ENCODE measurements at places on chromosomes 3 and 15. TPM values are rescaled to one million over a fixed set of nuclear protein-coding genes. Genes with fewer than 3 reads are reported as not detected.

The RBP2 gene
- total RNA-seq: not detected

The IDH2 gene
- total RNA-seq: 102 TPM

The MCF2L2 gene
- total RNA-seq: 0.12 TPM

The SLC30A4 gene
- total RNA-seq: 5.0 TPM

The CRABP1 gene
- total RNA-seq: not detected

The ERICH6 gene
- total RNA-seq: not detected

The ECE2 gene
- total RNA-seq: not detected

The VGLL3 gene
- total RNA-seq: 77.4 TPM

The CLDN16 gene
- not detected for total RNA-seq

The ST8SIA2 gene
- 2.1 TPM for total RNA-seq

The KLHL18 gene
- 11.8 TPM for total RNA-seq

The LYZL4 gene
- total RNA-seq: not detected

The FRMD5 gene
- total RNA-seq: 0.46 TPM

The FANCD2OS gene
- total RNA-seq: not detected

The GABRA5 gene
- 0.61 TPM for total RNA-seq

Data from SJCRH30 (cell line).